Testis (tissue), 5 donors: ENCODE measurements at places on chromosomes 5 and 9. TPM values are rescaled to one million over a fixed set of nuclear protein-coding genes. Genes with fewer than 3 reads are reported as not detected.

NR5A1 gene
- total RNA-seq, result 65.2 TPM

PCDHB15 gene
- total RNA-seq, result 22.1 TPM

IFNA17 gene
- not detected for total RNA-seq

FGD3 gene
- total RNA-seq, result 12.8 TPM

PCDHGA2 gene
- total RNA-seq, result 31.0 TPM

LARP1 gene
- total RNA-seq, result 169 TPM

NKD2 gene
- total RNA-seq, result 42.1 TPM

IL13 gene
- 17.3 TPM for total RNA-seq

PCDHA9 gene
- 2.3 TPM for total RNA-seq

PCA3 gene
- total RNA-seq, result 0.37 TPM

CATSPER3 gene
- total RNA-seq, result 11.8 TPM

SH3RF2 gene
- 378 TPM for total RNA-seq

OMD gene
- total RNA-seq, result 4.9 TPM

ADCY2 gene
- 9.4 TPM for total RNA-seq

UNC13B gene
- 37.0 TPM for total RNA-seq

MZB1 gene
- 0.94 TPM for total RNA-seq

COL23A1 gene
- 5.0 TPM for total RNA-seq

ZER1 gene
- total RNA-seq, result 96.8 TPM

STPG3 gene
- total RNA-seq, result 34.1 TPM

SLC34A1 gene
- not detected for total RNA-seq

PDE6A gene
- total RNA-seq, result 3.2 TPM

PCDHGA9 gene
- 13.1 TPM for total RNA-seq

PCDHGC5 gene
- 4.9 TPM for total RNA-seq

FABP6 gene
- total RNA-seq, result 1.5 TPM

PAPPA gene
- total RNA-seq, result 1.9 TPM

CYSRT1 gene
- 3.7 TPM for total RNA-seq

RLN2 gene
- 1.7 TPM for total RNA-seq

GDA gene
- 3.7 TPM for total RNA-seq

VCAN gene
- 15.7 TPM for total RNA-seq

ZNF366 gene
- 2.2 TPM for total RNA-seq

FKTN gene
- 27.9 TPM for total RNA-seq

BARX1 gene
- 3.7 TPM for total RNA-seq

IL31RA gene
- total RNA-seq, result 3.1 TPM

FAM78A gene
- 30.8 TPM for total RNA-seq

SOX30 gene
- 83.9 TPM for total RNA-seq

MARCOL gene
- total RNA-seq, result not detected

SH2D3C gene
- total RNA-seq, result 9.6 TPM

PCDHB12 gene
- total RNA-seq, result 6.5 TPM

TICAM2 gene
- 0.68 TPM for total RNA-seq

TMEM167A gene
- total RNA-seq, result 34.7 TPM

SLC35D2 gene
- 34.2 TPM for total RNA-seq

TCF7 gene
- 15.2 TPM for total RNA-seq

SHC3 gene
- total RNA-seq, result 0.87 TPM

ANKRD31 gene
- 10.3 TPM for total RNA-seq

DAB2IP gene
- total RNA-seq, result 136 TPM

GABRA1 gene
- total RNA-seq, result 0.12 TPM

CCIN gene
- 48.7 TPM for total RNA-seq

SLC1A1 gene
- total RNA-seq, result 1.1 TPM

SHROOM1 gene
- 9.0 TPM for total RNA-seq

ELL2 gene
- 87.3 TPM for total RNA-seq

IFNK gene
- total RNA-seq, result not detected

C7 gene
- total RNA-seq, result 165 TPM

CAMK4 gene
- total RNA-seq, result 35.4 TPM

ARHGEF37 gene
- 13.4 TPM for total RNA-seq

TNC gene
- total RNA-seq, result 3.3 TPM
